NCI-H524 (cell line): ENCODE measurements at places on chromosomes 4 and X.

GRCh38 chrX:136909706-136910564 is 29.4 kb upstream of the RBMX start:
- peak; percentile 96 for DNase-seq

GRCh38 chrX:27598312-27598711 is 8.2 kb downstream of the DCAF8L2 start:
- no peak for DNase-seq

- no peak for DNase-seq
These were observed 74.4 kb upstream of the PLAC1 start for GRCh38 chrX:134732676-134733075.

GRCh38 chr4:123408471-123409084 is 12.0 kb downstream of the SPRY1 start:
- no peak for DNase-seq

DNA sequence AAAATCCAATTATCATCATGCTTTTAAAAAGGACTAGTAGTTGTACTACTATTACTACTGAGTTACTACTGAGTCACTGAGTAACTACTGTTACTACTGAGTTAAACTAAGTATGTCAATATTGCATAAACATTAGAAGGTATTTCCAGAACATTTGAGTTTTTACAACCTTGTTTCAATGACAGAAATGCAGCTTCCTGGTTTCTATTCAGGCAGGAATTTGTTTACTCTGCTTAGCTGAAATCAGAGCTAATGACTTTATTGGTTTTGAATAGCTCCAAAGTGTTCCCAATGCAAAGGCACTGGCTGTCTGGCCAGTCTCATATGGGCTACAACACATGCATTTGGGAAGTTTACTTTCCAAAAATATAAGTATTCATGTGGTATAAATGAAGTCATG is 12.0 kb downstream of the RPS6KA6 start:
- no peak for DNase-seq

GRCh38 chr4:41081847-41082246 is 132.5 kb downstream of the APBB2 start:
- no peak for DNase-seq

DNA sequence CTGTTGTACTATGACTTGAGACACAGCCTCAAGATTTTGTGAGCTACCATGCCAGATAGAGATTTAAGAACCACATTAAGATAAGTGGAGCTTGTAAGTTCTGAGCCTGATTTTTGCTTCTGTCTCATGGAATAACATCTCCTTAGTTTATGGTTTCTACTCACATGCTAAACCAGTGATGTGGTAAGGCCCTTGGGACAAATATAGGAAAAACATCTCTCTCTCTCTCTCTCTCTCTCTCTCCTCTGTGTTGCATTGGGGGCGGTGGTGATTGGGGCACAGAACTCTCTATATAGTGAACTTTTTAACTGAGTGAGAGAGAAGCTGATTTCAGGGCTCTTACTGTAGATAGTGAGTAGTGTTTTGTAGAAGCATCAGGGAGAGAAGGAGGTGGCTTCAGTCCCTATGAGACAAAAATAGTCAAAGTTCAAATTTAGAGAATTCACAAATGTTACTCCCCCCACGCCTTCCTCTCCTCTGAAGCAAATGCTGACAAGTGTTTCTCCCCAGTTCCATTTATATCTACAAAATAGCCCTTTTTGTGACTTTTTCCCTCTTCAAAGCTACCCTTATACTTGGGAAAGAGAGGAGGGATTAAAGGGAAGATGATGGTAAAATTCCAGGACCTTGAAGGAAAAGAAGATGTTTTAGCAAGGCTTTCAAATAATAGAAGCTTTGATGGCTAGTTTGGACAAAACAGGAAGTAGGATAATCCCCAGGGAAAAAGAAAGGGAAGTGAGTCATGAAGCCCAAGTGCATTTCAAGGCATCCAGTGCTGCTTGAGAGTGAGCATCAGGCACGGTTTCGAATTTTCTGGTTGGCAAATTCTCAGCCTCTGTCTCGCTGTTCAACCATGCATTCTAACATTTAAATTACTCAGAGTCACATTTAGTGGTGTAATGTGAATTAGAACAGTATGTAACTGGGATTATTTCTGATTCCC is 134.3 kb upstream of the AP1S2 start:
- no peak for DNase-seq
